ENCODE measurements at places on chromosomes 16 and 17. TPM values are rescaled to one million over a fixed set of nuclear protein-coding genes. Genes with fewer than 3 reads are reported as not detected.
A peak's percentile ranks its signal among the peaks of the same experiment; 100 is the strongest.

Gene IL17C
- not detected for total RNA-seq

DNA sequence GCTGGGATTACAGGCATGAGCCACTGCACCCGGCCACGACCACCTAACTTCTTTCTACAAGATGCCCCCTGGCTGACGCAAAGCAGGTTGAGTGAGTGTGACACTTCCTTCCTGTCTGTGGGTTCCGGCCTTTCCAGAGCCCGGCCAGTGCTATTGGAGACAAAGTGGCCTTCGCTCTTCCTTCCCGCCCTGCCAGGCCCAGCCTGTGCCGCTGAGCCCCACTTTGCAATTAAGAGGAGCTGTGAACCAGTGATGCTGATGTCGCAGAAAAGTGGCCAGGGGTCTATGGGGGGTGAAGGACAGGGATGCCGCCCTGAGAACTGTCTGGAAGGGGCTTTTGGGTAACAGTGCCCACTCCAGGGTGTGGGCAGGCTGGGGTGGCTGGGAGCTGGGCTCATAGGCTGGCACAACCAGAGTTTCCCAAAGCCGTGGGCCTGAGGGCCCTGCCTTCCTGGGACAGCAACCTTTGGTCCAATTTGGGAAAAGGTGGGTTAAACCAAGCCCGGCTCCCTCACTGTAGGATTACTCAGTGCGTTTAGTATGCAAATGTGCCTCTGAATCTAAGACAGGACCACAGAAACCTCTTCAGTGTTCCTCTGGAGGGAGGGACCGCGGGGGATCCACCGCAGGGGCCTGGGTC, 174.9 kb downstream of the SEC14L1 start:
- no peaks in the 10 kb centered on the region for H3K36me3 ChIP-seq
- H3K4me3 ChIP-seq: no peak overlapping the region
- DNase-seq: peak; percentile 79
- no peak overlapping the region for H3K27ac ChIP-seq
- no peaks in the 10 kb centered on the region for H3K27me3 ChIP-seq
- H3K4me1 ChIP-seq: no peaks in the 10 kb centered on the region

Gene FAM171A2
- total RNA-seq: 0.45 TPM

DNA sequence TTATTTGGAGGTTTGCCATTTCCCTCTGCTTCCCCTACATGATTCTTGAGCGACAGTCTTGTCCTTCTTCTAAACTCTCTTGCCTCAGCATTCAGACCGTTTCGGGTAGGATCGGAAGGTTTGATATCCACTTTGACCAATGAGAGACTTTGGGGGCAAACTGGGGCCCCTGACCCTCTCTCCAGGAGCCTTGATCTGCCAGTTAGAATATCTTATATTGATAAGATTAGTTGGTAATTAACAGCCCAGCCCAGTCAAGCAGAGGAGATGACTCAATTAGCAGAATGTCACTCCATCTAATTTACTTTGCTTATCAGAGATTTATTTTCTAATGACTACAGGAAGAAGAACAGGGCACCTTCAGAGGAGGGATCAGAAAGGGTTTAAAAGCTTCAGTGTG, 532.8 kb downstream of the XYLT1 start:
- no peaks in the 10 kb centered on the region for H3K27me3 ChIP-seq
- DNase-seq: no peak
- no peaks in the 10 kb centered on the region for H3K36me3 ChIP-seq
- no peak overlapping the region for H3K4me3 ChIP-seq
- no peak overlapping the region for H3K27ac ChIP-seq

Gene GRB7
- 0.42 TPM for total RNA-seq

- H3K4me1 ChIP-seq: no peaks in the 10 kb centered on the region
- H3K27me3 ChIP-seq: no peaks in the 10 kb centered on the region
- no peak overlapping the region for H3K4me3 ChIP-seq
- no peak overlapping the region for H3K27ac ChIP-seq
Observed at GRCh38 chr16:80253741-80254140, 287.1 kb upstream of the DYNLRB2 start.

DNA sequence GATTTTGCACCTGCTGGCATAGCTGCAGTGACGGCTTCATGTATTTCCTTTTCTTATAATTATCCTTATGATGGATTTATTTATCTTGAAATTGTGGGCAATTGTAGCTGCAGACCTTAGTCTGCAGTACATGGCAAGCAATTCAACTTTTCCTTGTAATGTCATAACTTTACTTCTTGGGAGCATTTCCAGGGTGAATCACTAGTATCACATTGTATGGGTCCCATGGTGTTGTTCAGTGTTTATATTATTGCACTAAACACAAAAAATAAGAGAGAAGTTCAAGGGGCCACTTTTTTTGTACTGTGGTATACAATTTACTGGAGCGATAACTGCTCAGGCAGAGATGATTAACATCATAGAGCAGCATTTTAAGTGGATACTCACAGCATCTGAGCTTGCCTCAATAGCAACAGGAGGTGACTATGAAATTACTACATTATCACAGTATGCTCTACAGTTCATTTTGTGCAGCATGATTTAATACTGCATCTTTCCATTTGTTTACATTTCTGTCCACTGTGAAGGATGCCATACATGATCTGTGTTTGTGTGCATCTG, 169.5 kb downstream of the STX8 start:
- H3K4me3 ChIP-seq: no peak overlapping the region
- no peaks in the 10 kb centered on the region for H3K27me3 ChIP-seq
- DNase-seq: no peak
- no peak overlapping the region for H3K27ac ChIP-seq

- H3K4me3 ChIP-seq: no peak overlapping the region
- H3K36me3 ChIP-seq: no peaks in the 10 kb centered on the region
- H3K4me1 ChIP-seq: no peaks in the 10 kb centered on the region
- H3K27ac ChIP-seq: no peak overlapping the region
Observed at GRCh38 chr16:35187665-35188225, 1728.3 kb downstream of the TP53TG3F start.

Measured in aorta (tissue), 5 donors.